ENCODE measurements at places on chromosomes 6 and 20. TPM values are rescaled to one million over a fixed set of nuclear protein-coding genes. Genes with fewer than 3 reads are reported as not detected.

DNA sequence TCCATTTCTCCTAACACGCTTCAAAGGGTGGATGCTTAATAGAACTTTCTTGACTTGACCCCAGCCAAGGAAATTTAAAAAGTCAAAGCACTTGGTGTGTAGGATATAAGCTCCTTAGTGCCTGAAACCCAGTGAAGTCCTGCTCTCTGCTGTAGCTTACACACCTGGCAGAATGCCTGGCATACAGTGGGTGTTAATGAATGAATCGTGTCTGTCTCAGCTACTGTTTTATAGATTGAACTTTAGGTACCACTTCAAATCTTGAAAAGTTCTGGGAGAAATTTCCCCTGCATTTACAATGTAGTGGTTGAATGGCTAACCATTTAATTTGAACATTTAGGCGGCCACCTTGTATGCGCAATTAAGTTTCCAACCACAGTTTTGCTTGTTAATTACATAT lies 70.5 kb upstream of the ZNF217 start:
- no peak for ATAC-seq

- ATAC-seq: no peak
Observed at GRCh38 chr6:14722704-14723103, 523.2 kb upstream of the JARID2 start.

DNA sequence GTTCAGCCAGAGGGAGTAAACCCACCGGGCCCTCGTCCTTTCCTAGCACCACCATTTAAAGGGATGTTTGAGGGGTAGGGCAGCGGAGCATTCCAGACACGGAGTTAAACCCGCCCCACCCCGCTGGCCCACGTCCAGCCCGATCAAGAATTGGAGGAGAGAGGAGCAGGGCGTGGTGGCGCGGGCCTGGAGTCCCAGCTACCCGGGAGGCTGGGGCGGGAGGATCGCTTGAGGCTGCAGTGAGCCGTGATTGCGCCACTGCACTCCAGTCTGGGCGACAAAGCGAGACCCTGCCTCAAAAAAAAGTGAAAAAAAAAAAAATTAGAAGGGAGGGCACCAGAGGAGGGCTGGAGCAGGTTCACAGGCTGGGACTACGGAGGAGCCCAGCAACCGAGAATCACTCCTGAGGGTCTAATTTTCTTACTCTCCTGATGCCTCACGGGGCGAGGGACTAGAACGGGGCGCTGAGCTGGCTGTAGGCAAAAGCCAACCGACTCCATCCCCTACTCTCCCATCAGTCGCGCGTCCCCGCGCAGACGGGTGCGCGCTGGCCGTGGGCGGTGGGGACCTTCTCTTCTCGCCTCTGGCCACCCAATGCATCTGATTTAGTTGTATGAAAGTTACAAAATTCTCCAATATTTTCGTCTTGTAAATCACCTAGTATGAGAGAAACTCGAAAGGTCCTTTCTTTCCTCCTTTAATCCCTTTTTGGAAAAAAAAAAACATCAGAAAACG lies 6.1 kb upstream of the HSPA1B start:
- ATAC-seq: peak; percentile 32

GRCh38 chr6:20655317-20655716 lies 121.1 kb downstream of the CDKAL1 start:
- no peak for ATAC-seq

DNA sequence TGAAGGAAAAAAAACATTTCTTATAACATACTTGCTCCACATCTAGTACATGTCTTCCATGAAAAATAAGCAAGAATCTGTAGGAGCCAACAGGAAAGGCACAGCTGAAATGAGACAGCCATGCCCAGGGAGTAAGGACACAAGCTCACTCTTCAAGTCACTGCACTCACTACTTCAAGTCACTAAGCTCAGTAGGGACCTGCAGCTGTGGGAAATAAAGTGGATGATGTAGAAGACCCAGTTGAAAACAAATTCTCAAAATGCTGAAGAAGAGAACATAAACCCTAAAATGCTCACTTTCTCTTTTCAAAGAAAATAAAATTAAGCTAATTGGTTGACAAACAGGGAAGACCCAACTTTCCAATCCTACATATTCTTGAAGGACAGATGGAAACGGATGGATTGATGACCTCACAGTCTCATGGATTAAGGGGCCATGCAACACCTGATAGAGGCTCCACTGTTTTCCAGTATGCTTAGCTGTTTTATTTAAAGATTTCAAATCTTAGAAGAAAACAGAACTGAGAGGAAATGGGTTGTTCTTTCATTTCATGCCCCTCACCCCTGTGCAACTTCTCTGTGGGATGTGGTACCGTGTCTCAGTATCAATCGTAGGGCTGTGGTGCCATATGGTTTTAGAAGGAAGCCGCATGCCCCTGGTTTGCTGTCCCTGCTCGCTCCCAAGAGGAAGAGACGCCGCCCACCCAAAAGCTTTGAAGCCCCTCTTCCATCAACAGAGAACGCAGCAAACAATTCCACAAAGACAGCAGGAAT lies 133.3 kb downstream of the WDR27 start:
- no peak for ATAC-seq

DNA sequence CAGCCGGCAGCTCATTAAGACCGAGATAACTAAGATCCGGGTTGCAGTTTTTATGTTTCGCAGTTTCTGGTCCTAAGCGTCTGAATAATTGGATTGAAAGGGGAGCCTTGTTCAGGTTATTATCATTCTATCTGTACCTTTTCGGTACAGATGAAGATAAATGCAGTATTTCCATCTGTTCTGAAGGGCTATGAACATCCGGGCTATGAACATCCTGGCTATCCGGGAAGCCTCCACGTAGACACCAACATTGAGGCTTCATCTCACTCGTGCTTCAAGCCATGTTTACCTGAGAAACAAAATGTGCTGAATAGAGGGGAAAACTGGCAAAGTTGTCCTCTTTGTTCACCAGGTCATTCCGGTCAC lies 399 bp upstream of the REPS1 start:
- ATAC-seq: peak; percentile 5

DNA sequence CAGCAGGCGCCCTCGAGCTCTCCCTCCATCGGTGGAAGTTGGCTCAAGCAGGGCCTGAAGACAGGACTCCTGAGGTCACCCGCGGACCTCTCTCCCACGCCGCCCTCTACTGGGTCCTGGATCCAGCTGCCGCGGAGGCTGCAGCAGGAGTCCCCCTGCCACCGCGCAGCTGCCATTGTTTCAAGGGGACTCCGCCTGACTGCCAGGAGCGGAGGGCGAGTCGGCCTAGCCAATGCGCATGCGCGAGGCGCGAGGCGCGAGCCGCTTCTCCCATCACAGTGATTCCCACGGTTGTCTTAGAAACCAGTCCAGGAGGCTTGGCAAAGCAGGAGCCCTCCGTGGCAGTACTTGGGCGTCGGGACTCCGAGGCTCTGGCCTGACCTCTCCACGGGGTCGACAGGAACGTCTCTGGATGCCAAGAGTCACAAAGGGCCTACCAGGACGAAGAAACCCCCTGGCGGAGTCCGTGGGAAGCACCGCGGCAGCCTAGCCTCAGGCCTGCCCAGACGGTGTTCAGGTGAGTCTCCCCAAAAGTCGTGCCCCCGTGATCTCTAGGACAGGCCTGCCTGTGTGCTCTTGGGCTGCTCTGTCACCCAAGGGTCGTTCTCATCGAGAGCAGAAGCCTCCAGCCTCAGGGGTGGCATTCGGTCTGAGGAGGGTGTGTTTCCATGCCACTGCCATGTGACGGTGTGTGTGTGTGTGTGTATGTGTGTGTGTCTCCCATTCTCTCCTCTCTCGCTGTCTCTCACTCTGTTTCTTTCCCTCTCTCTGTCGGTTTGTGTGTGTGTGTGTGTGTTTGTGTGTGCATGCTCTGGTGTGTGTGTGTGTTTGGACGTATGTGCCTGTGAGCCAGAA lies 290.6 kb upstream of the ZNF337 start:
- ATAC-seq: peak; percentile 42

DNA sequence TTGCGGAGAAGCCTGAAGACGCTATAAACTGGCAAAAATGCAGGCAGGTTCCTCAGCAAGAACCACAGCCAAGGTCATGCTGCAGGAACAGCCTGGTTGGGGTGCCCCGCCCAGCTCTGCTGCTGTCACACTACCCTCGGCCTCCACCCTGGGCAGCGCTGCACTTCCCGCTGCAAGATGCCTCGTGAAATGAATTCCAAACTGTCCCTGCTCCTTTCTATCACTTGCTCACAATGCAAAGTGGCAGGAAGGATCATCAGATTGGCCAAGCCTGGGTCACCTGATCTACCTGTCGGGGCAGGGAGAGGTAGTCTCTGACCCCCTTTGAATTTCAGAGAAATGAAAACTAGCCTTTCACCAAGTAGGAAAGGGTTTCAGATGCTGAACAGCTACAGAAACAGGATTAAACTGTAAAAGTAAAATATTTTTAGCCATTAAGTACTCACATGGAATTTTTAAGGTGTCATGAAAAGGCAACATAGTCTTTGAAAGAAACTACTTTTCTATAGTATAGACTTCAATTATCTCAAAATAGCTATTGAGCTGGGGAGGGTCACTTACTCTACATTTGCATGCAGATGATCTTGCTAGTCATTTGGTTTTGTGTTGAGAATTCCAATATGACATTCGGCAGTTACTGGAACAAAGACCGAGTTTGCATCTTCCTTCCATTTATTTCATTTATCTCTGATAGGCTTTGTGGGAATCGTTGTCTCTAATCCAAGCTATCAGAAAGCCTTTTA lies 236.4 kb upstream of the ASCC3 start:
- ATAC-seq: no peak

GRCh38 chr20:51382986-51383821 lies 159.3 kb downstream of the NFATC2 start:
- no peak for ATAC-seq

GRCh38 chr6:120735641-120736040 lies 598.6 kb downstream of the TBC1D32 start:
- ATAC-seq: no peak

GRCh38 chr6:57267586-57268293 lies 45.6 kb upstream of the RAB23 start:
- peak; percentile 89 for ATAC-seq

DNA sequence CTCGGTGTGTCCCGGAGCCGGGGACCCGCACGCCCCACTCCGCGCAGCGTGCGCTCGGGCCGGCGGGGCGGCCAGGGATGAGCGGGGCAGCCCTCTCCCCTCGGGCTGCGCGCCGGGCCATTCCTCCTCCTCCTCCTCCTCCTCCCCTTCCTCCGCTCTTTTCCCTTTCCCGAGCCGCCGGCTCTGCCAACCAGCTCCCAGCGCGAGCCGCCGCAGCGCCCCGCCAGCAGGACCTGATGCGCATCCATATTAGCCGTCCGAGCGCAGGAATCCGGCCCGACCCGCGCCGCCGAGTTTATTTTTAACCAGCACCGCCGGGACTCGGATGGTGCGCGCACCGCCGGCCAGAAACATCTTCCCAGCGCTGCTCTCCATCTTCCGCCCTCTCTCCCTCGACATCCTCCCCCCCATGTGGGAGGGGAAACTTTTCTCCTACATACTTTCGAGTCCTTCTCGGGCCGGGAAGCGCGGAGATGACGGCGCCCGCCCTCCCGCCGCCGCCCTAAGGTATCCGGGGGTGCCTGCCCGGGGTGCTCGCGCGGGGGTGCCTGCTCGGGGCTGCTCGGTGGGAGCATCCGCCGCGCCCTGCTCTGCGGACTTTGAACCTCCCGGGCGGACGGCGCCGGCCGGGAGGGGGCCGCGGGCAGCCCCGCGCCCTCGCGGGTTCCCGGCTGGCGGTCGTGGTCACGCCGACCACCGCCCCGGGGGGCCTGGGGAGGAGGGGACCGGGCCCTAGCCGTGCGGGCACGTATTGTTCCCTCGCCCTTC lies 619 bp downstream of the RREB1 start:
- peak; percentile 48 for ATAC-seq

The CLPSL1 gene
- total RNA-seq: not detected
